ENCODE measurements at places on chromosomes 11 and 22.

DNA sequence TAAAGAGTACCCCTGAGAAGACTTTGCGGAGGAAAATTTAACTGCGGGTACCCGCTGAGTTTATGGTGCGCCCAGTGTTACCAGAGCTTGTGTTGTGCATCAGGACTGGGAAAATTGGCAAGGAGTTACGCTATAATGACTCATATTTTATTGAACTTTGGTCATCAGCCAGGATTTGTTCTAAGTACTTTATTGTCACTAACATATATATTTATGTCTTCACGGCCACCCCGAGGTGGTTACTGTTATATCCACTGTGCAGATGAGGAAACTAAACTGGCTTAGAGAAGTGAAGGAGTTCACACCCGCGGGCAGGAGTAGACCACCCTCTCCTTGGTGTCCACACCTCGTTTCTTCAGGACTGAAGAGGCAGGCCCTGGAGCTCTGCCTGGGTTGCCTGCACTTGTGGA is 667 bp downstream of the ACCS start:
- no peak for DNase-seq

- no peak for DNase-seq
Measured at GRCh38 chr11:95074792-95075563, 8.3 kb downstream of the SRSF8 start.

DNA sequence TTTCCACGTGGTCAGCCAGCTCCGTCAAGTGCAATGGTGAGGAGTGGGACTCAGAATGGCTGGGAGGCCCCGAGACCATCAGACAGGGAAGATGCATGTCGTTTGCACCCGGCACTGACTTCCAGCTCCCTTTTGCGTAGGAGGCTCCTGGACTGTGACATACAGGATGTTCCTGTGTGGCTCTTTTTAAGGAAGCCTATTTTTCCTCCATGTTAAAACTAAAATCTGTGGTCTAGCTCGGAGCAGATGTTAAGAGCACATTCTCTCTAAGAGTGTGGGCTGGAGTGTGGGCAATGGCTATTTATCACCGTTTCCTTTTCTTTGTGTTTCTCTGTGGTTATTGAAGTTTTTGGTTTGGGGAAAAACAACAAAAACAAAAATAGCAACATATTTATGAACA is 40.9 kb upstream of the AMPD3 start:
- DNase-seq, result no peak

GRCh38 chr11:115324581-115325432 is 179.4 kb downstream of the CADM1 start:
- DNase-seq, result peak; percentile 52

GRCh38 chr11:70834984-70835560 is 417.3 kb downstream of the SHANK2 start:
- no peak for DNase-seq

DNA sequence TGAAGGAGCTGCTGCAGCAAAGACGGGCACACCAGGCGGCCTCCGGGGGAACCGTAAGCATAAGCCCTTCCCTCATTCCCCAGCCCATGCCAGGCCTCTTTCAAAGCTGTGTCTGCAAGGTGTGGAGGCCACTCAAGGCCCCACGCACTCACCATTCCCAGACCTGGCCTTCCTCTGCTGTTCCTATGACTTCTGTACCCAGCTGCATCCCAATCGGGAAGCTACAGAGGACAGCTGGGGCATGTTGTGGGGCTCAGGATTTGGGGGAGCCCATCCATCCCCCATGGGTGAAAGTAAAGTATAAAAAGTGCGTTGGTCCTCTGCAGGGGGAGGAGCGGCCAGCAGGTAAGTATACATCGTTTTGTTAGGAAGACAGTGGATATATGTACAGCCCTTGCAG is 2.2 kb downstream of the POU2AF3 start:
- no peak for DNase-seq

DNA sequence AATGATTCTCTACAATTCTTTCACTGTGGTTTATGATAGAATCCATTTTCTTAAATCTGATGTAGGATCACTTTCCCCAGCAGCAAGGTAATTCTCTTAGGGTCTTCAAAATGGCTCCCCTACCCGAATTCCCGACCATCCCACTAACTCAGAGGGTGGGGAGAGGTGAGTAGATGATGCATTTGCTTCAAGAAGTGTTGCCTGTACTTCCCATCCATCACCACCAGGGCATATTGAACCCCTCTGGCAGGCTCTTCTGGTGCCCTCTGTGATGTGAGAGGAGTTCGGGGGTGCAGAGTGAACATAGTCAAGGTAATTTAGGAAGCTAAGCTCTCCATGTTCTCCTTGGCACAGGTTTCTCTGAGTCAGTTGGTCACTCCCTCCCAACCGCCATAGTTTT is 52.3 kb downstream of the ZNRF3 start:
- no peak for DNase-seq

- no peak for DNase-seq
Measured at GRCh38 chr11:43942662-43943371, 380 bp downstream of the C11orf96 start.

- no peak for DNase-seq
Measured at GRCh38 chr22:30115705-30116104, 35.4 kb downstream of the HORMAD2 start.

GRCh38 chr11:119729581-119729927 is 554 bp upstream of the NECTIN1 start:
- DNase-seq, result no peak

GRCh38 chr11:9231848-9232177 is 33.3 kb downstream of the DENND5A start:
- DNase-seq, result peak; percentile 44

GRCh38 chr22:40727964-40728615 is 48.8 kb downstream of the MCHR1 start:
- DNase-seq, result no peak

- DNase-seq, result no peak
Measured at GRCh38 chr11:96054870-96055705, 131.2 kb upstream of the MTMR2 start.

- no peak for DNase-seq
Measured at GRCh38 chr11:35893796-35894475, 49.9 kb upstream of the LDLRAD3 start.

DNA sequence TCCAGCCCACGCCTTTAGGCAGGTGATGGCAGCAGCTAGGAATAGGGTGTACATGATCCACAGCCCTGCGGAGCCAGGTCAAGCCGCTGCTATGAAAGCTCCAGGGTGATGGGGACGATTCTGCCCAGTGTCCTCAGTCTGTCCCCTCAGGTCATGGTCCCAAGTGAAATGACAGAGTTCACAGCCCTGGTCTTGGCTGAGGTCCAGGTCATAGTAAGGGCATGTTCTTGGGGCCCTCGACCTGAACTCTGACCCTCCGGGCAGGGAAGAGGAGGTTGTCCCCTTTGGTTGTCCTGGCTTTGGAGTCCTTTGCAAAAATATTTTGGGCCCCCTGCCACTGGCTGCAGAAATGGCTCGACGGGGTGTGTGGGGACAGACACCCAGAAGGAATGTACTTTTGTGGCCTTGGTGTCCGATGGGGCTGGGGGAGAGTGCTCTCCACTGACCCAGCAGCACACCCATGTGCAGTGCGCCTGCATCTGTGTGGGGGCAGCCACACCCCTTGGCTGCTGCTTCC is 7.3 kb downstream of the C22orf31 start:
- DNase-seq, result no peak

- no peak for DNase-seq
Measured at GRCh38 chr11:65853246-65853979, 4.6 kb downstream of the CFL1 start.

DNA sequence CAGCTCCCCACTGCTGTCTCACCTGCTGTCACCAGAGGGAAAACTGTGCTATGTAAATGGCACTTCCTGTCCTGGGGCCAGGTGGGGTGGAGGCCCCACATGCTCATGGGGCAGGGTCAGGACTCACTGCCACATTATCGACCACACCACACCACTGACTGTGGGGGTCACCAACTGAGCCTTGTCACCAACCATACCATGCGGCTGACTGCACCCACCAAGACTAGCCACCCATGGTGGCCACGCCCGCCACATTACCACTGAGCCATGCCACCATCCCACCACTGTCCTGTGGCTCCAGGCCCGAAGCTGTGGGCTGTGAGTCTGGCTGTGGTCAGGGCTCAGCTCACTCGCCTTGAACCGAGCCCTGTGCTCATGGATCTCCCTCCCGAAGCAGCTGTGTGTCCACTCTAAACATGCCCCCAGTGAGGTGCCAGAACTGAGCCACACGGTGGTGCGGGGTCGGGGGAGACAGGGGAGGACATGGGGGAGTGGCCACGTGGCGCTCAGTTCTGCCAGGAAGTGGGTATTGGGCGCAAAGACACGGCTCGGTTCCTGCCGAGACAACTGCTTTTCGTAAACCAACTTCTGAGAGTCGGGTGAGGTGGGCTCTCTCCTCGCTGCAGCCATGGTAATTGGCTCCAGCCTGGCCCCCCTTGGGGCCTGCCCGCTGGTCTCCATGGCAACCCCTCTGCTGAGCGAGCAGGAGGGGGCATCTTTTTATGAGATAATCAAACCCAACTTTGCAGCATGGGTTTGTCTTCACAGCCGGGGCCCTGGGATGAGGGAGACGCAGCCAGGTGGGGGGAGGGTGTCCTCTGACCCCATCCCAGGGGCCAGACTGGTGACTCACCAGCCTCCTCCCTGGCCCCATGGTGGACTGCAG is 23.2 kb downstream of the RTN4R start:
- no peak for DNase-seq

DNA sequence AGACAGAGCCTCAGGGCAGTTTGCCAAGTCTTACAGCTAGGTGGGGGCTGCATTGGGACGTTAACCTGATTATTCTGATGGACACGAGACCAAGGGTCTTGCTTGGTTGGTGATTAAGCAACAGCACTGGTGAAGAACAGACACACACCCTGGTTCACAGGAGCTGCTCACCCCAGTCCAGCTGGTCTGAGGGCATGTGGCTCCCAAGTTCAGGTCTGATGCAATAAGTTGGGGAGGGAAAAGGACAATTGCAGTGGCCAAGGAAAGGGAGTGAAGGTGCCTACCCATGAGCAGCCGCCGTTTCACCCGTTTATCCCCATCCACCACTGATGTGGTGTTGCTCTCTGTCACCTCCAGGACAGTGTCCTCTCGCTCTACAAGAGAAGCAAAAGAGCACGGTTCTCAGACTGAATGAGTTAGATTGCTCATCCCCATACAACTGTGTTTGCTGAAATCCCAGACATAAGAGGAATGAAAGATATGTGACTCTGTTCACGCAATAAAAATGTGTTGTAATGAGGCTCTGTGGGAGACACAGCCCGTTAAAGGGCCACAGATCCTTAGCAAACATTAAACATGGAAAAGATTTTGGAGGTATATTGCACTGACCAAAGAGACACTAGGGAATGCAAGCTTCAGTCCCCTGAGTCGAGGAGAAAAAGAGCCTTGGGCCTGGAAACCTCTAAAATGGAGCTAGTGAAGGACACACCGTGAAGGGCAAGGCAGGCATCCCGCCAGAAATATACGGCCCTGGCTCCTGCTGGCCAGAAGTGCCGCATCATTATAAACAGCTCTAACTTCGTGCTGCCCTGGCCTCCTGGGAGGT is 25.6 kb downstream of the SCUBE2 start:
- DNase-seq, result no peak

DNA sequence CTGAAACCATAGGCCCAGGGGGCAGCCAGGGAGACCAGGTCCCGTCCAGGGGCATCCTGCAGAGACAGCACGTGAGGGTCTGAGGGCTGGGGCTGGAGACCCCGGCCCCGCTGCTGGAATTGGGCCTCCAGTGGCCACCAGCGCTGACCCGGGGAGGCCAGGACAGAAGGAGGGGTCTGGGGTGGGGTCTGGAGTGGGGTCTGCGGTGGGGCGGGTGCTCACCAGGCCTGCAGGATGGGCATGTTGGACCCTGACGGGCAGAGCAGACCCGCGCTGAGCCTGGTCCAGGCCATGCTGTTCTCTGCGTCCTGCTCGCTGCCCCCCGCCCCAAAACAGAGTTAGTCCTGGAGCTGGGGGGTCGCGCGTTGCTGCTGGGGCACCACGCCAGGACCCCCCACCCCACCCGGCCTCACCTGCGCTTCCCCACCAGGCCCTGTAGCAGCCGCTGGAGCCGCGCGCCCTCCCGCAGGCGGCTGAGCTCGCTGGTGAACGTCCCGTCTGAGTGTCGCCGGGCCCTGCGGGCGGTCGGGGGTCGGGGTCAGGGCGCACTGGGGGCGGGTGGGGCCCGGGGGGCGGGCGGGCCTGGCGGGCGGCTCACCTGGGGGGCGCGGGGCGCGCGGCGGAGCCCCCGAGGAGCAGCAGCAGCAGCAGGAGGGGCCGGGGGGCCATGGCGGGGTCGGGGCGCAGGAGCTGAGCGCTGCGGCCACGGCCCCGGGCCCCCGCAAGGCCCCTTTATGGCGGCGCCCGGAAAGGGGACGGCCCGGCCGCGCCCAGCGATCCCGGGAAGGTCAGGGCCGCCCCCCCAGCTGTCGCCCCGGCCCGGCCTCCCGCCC is at the start of gene SCT:
Gene SCT, minus strand, starts transcription at position 707 of the 833 bp plus-strand sequence. Its CDS starts 38 bp downstream, at position 669.
- no peak for DNase-seq

GRCh38 chr11:103297900-103298299 is 188.7 kb downstream of the DYNC2H1 start:
- no peak for DNase-seq

GRCh38 chr22:25741692-25742626 is at the start of gene MYO18B:
MYO18B (plus strand) TSS chr22:25742188; CDS start chr22:25761093, 18,905 bp downstream.
- DNase-seq, result no peak

DNA sequence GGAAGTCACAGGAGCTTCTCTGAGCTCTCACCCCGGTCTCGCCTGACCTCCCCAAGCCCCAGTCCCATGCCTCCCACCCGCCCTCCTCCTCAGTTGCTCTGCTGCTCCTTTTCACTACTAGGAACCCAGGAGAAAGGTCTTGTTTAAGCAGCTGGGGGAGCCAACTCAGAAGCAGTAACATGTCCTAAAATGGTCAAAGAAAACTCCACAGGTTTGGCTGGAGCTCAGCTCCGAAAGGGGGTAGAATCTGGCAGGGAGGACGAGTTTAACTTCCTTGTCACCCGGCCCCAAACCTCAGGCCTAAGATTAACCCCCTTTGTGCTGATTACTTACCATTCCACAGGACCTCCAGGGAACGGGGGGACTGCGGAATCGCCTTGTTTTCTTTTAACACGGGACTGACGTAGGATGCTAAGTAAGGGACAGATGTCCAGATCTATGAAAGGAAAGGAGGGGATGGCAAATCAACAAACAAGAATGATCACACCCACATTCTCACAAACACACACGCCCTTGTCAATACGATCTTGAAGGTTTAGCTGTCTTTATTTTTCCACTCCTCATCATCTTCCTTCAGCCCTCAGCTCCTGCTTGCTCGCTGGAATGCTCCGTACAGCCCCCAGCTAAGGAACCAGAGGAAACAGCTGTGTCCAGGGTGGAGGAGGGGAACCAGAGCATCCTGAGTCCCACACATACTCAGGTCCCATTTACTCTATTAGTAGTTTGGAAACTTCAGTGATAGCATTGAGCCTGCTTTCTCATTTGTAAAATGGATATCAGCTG is 13.5 kb downstream of the PCSK7 start:
- no peak for DNase-seq

- no peak for DNase-seq
Measured at GRCh38 chr11:93542811-93543229, 371 bp downstream of the SMCO4 start.

DNA sequence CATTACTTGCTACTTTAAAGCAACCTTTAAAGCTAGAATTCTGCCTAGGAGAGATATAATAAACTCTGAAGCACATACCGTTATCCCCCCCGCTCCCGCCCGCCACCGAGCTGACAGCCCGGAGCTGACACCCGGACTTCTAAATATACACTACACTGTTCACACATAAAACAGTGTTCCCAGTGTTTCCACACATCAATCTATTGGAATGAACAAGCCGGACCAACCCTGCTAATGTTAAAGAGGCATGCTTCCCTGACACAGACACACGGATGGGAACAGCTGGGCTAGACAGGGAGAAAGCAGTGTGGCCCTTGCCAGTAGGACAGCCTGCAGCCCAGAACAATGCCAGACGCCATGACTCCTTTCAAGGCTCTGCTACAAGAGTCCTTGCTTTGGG is 108.4 kb upstream of the CSNK2A3 start:
- no peak for DNase-seq

All from left renal pelvis (tissue), 4 donors.